ENCODE measurements at places on chromosomes 2 and 18. TPM values are rescaled to one million over a fixed set of nuclear protein-coding genes. Genes with fewer than 3 reads are reported as not detected.

Gene ABCB11
- total RNA-seq = not detected

Gene PRKAG3
- total RNA-seq = not detected

Gene SDC1
- 128 TPM for total RNA-seq

Gene TRAK2
- 18.8 TPM for total RNA-seq

Gene EPAS1
- 127 TPM for total RNA-seq

Gene SPR
- 33.6 TPM for total RNA-seq

Gene HOXD3
- not detected for total RNA-seq

Gene REG3A
- not detected for total RNA-seq

Gene BUB1
- total RNA-seq = 45.7 TPM

Gene RAB31
- 51.0 TPM for total RNA-seq

Gene PAIP2B
- 6.1 TPM for total RNA-seq

Measured in PC-9 (cell line).